ENCODE measurements at places on chromosomes 6 and 20.

GRCh38 chr6:17021539-17021889 lies 80.3 kb upstream of the STMND1 start:
- DNase-seq, result peak; percentile 37

- no peak for DNase-seq
Observed at GRCh38 chr6:89197141-89197540, 20.0 kb downstream of the GABRR1 start.

DNA sequence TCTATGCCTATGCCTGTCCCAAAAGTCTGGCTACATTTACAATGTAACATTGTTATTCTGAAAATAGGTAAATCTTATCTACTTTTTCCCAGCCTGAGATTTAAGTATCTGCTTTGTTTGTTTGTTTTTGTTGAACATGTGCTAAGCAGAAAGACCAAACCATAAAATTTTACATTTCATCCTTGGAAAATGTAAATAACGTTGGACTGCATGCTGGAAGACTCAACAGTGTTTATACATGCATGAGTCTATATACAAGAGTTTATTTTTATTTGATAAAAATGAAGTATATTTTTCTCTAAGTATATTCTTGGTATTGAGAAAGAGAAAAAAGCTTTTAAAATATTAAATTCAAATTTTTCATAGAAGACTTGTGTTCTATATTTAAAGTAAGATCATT lies 12.1 kb upstream of the PDE10A start:
- no peak for DNase-seq

DNA sequence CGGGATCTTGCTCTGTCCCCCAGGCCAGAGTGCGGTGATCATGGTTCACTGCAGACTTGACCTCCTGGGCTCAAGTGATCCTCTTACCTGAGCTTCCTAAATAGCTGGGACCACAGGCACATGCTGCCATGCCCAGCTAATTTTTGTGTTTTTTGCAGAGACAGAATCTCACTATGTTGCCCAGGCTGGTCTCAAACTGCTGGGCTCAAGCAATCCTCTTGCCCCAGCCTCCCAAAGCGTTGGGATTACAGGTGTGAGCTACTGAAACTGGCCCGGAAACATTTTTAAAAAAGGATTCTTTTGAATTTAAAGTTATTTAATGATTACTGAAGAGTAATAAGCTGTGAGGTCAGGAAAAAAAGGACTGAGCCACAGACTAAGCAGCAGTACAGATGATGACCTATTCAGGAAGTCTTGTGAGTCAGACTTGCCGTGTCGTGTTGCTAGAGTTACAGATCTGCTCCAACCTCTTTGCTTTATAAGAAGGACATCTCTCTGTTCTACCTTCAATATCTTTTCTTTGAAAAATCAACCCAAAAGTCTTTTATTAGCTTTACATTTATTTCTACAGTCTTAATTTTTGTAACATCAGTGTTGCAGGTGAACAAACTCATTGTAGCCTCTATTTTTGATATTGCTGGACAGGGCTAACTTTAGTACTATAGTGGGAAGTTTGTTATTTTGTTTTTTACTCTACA lies 108.7 kb downstream of the NCOA3 start:
- peak; percentile 87 for DNase-seq

GRCh38 chr6:43310134-43310533 lies 1.5 kb upstream of the CRIP3 start:
- DNase-seq, result no peak

- no peak for DNase-seq
Observed at GRCh38 chr6:6711031-6711785, 122.7 kb downstream of the LY86 start.

GRCh38 chr6:131367206-131367873 lies 205.7 kb upstream of the ARG1 start:
- DNase-seq, result no peak

GRCh38 chr6:77424761-77425160 lies 38.5 kb downstream of the HTR1B start:
- DNase-seq, result no peak

DNA sequence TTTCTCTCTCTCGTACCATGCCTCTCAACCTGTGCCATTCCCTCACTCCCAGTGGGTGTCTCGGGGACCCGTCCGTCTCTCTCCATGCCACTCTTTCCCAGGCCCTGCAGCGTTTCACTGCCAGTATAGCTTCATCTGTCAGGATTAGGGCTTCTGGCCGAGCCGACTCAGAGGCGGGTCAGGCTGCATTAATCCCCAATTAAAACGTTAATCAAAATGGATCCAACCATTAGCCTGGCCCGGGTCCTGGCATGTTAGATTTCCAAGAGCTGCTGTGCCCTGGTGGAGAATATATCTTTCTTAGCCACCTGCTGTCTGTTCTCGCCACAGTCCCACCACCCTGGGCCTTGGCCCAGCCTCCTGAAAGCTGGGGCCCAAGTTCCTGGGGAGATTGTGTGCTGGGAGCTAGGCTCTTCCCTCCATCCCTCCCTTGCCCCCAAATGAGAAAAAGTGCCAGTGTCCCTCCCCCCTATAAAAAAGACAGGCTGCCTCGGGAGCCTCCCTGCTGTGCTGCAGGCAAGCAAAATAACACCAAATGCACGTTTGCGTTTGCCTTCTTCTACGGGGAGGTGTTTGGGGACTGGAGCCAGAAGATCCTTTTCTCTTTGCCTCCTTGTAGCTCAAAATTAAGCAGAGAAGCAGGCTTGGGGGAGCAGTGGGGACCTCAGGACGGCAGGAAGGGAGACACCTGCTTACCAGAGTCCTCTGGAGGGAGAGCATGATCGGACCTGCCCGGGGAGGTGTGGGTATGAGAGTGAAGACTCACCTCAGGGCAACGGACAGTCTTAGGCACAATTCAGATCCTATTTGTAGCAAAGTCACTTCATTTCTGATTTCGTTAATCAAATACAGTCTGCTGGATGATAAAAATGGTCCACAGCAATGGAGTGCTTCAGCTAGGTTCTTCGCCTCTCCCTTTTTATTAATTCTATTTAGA lies 3.0 kb downstream of the KCNG1 start:
- DNase-seq, result no peak

DNA sequence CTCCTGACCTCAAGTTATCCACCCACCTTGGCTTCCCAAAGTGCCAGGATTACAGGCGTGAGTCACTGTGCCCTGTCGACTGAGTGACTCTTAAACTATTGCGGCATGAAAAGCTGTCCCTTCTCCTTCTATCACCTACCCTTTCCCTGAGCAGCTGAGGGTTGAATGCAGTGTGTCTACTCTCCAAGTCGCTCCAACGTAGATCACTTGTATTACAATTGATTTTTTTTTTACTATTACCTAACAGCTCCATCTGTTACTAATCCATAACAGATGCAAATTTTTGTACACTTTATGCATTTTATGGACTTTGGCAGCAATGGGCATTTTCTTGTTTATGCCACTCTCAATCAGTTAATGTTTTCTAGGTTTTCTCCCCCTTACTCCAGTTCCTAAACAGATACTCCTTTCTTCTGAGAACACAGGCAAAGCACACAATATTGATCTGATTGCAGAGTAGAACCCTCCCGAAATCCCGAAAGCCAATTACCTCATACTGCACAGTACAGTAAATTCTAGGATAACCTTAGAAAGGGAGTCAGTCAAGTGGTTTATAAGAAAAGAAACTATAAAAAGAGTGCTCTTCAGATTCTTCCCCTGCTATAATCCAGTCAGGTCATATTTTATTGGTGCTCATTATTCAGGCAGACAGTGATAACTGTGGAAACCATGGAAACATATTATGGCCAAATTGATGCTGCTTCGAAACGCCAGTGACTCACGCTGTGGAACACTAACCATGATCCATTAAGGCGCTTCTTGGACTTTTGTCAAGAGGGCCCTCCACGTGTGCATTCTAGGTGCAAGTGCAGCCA lies 273.0 kb downstream of the ADGB start:
- DNase-seq, result no peak

DNA sequence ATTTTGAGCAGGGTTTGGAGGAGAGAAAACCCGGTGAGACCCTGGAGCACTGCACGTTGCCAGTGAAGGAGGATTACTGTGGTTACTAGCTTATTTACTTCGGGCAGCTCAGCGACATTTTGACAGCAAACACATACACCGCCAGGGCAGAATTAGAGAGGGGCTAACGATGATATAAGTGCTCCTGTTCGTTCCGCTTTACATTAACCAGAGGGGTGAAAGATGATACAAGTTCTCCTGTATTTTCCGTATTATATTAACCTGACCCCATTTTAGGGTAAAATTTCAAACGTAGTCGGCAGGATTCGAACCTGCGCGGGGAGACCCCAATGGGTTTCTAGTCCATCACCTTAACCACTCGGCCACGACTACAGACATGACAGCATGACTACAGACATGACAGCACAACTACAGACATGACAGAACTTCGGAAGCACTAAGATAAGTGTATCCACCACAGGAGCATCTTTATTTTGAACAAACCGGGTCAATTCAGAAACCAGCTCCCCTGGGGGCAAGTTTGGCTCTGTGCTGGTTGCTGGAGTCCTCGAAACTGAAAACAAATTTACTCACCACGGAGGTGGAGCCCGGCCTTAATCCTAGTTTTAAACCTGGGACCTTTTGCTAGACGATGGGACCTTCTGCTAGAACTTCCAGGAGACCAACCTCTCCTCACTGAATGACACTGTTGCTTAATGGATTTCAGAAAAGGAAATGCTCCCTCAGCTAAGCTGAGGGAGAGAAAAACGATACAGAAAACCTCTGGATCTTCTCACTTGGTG lies 80.4 kb upstream of the ZNF184 start:
- peak; percentile 89 for DNase-seq

- DNase-seq, result no peak
Observed at GRCh38 chr6:18598551-18599264, 211.6 kb downstream of the RNF144B start.

DNA sequence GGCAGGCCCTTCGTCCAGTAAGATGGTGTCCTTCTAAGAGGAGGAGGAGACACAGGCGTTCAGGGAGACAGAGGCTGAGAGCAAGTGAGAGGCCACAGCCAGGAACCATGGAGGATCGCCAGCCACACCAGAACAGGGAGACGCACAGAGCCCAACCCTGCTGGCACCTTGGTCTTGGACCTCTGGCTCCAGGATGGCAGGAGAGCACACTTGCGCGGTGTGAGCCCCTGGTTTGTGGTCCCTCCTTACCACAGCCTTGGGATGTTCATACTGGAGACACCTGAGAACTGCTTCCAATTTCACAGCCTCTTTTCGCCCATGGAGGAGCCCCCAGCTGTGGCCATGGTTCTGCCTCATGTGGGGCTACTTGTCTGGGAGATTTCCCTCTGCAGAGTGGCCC lies 222.4 kb downstream of the DLL1 start:
- no peak for DNase-seq

DNA sequence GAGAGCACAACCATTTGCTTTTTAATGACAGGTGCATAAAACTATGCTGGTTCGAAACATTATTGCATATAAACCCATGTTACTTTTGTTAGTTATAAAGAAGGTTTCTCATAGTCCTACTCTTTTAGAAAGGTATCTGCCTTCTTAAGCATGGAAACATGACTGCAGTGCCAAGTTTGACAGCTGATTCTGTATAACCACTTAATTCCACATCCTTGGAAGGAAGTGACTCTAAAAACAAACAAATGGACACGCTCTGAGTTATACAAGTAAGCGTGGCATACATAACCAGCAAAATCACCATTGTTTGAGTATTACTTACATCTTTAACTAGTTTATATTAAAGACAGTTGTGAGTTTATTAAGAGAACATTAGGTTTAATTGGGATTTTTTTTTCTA lies 125.0 kb upstream of the HDGFL1 start:
- no peak for DNase-seq

GRCh38 chr6:80465513-80465912 lies 359.0 kb downstream of the BCKDHB start:
- DNase-seq, result no peak

DNA sequence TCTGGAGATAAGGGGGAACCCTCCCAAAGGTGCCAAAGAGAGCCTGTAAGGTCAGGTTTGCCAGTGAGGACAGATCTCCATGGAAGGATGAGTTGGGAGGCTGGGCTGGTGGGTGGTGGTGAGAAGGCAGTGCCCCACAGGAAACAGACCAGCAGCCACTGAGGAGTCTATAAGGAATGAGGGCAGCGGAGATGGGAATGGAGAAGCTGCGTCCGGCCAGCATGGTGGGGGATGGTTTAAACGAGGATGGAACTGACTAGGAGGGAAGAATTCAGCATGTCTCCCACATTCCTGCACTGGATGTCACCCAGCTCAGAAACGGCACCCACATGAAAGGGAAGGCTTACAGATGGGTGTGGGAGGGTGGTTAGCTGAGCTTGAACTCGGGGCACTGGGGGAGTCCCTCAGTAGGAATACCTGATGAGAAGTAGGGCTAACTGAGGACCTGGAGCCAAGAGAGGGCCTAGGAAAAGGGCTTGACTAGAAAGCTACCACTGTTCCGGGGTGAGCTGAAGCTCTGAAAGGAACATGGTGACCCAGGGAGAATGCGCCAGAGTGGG lies 53.2 kb downstream of the FOXA2 start:
- no peak for DNase-seq

DNA sequence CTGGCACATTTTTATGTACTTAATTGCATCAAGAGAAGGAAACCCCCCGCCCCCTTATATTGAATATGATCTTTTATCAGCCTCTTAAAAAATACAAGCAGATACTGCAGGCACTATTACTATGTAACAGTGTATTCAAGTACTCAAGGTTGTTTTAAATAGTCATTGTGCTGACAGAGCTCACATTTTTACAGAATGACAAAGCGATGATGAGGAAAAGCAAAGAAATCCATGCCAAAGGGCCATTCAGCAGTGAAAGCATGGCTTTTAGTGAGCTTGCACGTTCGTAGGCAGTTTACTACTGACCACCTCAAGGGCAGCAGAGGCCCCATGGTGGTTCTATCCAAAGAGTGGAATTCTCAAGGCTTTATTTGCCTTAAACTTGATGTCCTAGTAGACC lies 146.8 kb downstream of the RPS12 start:
- peak; percentile 61 for DNase-seq

DNA sequence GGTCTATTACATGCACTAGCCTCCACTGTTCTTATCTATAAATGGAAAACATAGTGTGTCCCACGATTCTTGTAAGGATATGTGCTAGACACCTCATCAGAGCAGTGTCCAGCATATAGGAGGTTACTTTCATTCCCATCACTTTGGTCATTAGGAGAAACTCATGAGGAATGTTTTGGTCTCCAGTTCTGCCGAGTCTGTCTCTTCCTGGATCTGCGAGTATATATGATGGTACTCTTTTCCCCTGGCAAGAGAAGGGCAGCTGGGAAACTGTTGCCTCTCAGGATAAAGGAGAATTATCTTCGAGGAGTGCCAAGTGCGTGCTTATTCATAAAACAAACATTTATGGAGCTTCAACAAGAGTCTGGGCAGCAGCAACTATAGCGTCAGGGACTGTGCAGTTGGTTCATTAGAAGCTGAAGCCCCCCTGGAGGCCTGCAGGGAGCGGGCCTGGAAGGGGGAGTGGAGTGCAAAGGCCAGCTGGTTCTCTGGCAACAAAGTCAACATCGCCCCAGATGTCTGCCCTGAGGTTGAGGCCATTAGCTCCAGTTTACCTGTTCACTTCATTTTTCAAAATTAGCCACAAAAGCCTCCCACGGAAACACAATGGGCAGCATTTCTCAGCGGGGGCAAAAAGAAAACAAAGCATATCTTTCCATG lies 811.9 kb downstream of the MAFB start:
- DNase-seq, result no peak

- DNase-seq, result peak; percentile 87
Observed at GRCh38 chr6:146700078-146700686, 101.4 kb downstream of the ADGB start.
